ENCODE measurements at places on chromosomes 5 and 9.

GRCh38 chr9:106755736-106756135, 107.2 kb upstream of the ZNF462 start:
- DNase-seq: no peak

DNA sequence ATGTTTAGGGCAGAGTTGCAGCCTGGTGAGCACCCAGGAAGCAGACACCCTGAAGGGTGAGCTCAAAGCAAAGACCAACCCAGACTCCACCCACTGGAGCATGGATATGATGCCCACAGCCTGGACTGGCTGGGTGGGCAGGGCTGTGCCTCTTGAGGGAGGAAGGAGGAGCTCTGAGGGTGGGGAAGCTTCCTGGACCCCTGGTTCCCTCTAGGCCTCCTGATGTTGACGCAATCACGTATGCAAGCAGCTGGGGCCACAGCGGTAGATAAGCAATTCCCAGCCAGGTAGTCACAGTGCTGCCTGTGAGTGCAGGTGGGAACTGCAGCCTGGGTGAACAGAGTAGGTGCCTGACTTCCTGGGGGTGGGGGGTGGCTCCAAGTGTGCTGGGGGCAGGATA, 271.5 kb downstream of the CDK5RAP2 start:
- DNase-seq: no peak

GRCh38 chr5:152474961-152475360, 69.9 kb upstream of the NMUR2 start:
- DNase-seq: no peak

- DNase-seq: peak; percentile 94
Measured at GRCh38 chr5:168301593-168302390, 10.3 kb downstream of the WWC1 start.

GRCh38 chr9:138070815-138071214, 193.2 kb downstream of the CACNA1B start:
- DNase-seq: no peak

GRCh38 chr5:178371362-178372111, 138.9 kb upstream of the PHYKPL start:
- DNase-seq: no peak

DNA sequence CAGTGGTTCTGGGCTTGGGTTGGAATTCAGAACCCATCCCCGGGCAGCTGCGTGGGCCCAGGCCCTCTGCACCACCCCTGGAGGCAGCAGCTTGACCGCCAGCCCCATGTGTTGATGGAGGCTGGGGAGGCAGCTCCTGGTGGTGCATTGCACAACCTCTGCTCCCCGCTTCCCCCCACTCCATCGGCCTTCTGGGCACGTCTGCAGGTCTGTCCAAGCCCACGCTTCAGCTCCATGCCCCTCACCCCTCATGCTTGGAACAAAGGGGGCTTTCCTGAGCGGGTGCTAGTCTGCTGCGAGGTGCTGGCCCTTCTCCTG, 1.4 kb downstream of the NCS1 start:
- no peak for DNase-seq

GRCh38 chr5:122515709-122516431, 203.8 kb downstream of the SNCAIP start:
- peak; percentile 48 for DNase-seq
